ENCODE measurements at places on chromosomes 13 and 19.

GRCh38 chr13:34243403-34243802, 425.5 kb downstream of the RFC3 start:
- no peak for DNase-seq

DNA sequence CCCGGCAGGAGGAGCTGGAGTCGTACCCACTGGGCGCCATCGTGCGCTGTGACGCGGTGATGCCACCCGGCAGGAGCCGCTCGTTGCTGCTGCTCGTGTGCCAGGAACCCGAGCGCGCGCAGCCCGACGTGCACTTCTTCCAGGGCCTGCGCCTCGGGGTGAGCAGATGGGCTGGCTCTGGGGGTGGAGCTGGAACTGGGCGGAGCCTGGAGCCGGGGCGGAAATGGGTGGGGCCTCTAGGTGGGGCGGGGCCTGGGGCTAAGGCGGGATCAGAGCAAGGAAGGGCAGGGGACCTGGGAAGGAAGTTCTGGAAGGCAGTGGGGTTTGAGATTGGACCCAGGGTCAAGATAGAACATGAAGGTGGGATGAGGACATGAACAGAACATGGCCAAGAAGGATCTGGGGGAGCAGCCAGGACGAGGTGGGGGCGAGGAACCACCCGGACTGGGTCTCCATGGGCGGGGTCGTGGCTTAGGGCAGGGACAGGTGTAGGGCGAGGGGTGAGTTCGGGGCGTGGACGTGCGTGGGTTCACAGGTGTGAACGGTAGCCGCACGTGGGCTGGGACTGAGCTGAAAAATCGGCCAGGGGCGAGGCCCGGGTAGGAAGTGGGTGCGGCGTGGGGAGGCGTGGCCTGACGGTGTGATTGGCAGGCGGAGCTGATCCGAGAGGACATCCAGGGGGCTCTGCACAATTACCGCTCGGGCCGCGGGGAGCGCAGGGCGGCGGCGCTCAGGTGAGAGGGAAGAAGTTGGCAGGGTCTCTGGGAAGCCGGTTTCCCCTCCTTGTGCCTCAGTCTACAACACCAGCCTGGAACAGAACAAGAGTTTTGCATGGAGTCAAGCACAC, 4.7 kb downstream of the EPS8L1 start:
- peak; percentile 70 for DNase-seq

- DNase-seq, result no peak
Observed at GRCh38 chr19:12055784-12056183, 3.0 kb upstream of the ZNF878 start.

- no peak for DNase-seq
Observed at GRCh38 chr13:94827566-94827965, 115.2 kb upstream of the SOX21 start.

DNA sequence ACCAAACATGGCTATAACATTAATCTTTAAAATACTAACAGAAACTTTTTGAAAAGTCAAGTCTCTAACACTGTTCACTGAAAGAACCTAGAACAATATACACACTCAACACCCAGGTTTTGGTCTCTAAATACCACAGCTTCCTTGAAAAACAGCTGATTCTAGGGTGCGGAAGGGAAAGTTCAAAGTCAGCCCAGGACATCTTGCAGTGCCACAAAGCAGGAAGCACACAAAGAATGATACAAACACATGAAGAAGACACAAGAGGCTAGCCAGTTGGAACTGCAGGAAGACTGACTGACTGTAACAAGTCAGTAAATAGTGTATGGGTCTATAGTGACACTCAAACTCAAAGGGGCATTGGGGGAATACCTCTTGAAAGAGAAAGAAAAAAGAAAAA, 4.6 kb downstream of the DEDD2 start:
- DNase-seq, result no peak

DNA sequence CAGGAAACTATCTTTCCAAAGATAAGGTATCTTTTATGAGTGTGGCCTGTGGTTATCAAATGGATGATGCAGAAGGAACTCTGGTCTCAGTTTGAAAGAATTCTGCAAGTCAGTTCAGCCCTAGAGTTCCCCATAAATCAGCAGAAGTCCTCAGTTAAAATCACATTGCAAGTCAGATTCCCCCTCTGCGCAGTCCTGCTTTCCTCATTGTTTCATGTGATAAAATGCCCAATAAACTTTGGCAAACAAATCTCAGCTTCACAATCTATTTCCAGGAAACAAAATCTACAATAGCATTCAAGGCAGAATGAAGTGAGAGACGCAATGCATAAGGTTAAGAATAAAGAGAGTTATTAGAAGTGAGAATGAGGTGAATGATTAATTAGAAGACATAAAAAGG, 216.3 kb upstream of the KLHL1 start:
- DNase-seq, result no peak

GRCh38 chr19:33199441-33200265, 5.5 kb downstream of the LRP3 start:
- DNase-seq, result no peak

- DNase-seq, result no peak
Observed at GRCh38 chr19:16473875-16474392, 2.2 kb upstream of the EPS15L1 start.

DNA sequence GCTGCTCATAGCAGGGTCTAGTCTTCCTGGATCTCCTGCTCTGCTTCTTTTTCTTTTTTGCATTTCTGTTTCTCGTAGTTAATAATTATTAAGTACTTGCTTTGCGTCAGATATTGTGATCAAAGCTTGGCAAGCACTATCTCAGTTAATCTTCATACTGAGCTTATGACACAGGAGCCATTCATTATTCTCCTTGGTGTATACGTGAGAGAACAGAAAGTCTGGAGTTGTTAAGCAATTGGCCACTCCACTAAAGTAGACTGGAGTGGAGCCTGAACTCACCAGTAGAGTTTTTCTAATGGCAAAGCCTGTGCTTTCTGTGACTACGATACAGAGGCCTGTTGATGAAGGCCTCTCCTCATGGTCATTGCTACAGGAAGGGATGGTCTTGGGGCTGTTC, 285.9 kb downstream of the RFC3 start:
- DNase-seq, result no peak

GRCh38 chr13:50421473-50422130, 406.4 kb downstream of the KCNRG start:
- DNase-seq, result no peak

DNA sequence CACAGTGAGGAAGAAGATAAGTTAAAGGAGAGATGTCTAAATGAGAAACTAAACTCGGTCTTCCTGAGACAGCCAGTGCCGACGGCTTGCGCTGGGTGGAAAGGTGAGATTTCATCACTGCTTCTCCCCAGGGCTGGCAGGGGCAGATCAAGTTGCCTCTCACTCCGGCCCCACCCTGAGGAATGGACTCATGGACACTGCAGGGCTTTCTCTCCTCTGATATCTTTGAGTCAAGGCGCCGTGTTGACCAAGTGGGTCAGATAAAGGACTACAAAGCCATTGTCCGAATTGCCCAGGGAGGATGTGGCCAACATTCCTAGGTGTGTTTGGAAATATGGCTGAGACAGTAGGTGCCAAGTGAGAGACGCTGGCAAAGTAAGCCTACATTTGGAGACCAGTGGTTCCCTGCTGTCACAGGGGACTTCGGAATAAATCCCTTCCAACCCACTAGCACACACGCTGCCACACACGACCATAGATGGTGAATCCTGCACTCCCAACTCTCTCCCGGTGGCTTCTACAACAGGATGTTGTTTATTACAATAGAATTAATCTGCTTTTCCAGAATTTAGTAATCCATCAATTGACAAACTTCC, 156.5 kb upstream of the TSC22D1 start:
- DNase-seq, result no peak

DNA sequence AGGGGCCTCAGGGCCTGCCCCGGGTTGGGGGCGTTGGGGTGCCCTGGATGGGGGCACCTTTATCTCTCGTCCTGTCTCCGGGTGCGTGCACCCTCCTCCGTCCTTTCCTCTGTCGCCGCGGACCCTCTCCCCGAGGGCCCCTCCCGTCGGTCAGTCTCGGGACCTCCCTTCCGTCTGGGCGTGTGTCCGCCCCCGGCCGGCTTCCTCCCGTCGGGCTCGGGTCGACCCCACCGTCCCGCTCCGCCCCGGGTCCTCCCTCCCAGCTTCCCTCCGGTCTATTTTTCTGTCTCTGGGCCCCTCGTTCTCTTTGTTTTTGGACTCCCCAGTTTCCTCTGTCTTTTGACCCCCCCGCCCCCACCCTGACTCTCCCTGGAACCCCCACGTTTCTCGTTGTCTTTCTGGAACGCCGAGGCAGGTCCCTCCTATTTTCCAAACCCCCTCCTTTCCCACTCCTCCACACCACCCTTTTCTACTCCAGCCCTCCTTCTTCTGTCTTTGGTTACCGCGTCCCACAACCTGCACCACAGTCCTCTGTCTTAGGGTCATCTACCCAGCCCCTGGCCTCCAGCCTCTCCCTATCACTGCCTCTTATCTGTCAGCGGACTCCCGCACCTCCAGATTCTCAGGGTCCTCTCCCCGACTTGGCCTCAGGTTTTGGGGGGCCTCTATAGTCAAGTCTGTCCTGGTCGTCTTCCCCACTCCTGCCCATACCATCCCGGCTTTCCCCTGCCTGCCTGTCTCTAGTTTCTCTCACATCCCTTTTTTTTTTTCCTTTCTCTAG, 757 bp downstream of the EGLN2 start:
- DNase-seq, result no peak

DNA sequence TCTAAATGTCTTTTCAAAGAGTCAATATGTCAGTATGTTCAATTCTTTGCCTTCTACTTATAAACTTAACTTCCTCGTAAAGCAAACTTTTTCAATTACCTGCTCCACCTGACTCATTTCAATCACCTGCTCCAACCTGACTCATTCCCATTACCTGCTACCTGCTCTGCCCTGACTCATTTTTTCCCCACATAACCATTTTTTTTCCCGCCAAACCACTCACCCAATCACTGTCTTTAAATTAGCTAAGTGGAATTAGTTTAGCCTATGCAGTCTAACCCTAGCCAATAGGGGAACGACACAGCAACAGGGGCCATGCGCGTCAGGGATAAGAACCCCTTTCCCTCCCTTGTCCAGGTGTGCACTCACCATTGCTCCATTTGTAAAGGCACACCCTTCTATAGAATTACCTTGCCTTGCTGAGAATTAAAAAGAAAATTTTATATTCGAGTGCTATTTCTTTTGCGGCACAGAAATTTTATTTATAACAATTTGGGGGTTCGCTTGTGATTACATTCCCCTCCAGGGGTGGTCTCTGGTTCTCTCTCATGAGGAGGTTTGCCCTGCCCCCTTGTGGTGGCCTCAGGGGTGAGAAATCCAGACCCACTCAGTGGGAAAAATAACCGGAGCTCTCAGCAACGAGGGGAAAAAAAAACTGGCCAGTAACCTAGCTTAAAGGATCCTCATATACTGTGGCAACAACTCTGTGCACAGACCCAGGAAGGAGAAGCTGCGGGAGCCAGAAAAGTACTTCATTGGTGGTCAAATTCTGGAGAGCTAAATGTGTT, 193.1 kb downstream of the ZNF486 start:
- no peak for DNase-seq

- DNase-seq, result peak; percentile 90
Observed at GRCh38 chr19:52922841-52923777, at the start of gene ZNF888. Gene ZNF888, minus strand, starts transcription at chr19:52923428. Its CDS starts 5,555 bp downstream, at chr19:52917873.

DNA sequence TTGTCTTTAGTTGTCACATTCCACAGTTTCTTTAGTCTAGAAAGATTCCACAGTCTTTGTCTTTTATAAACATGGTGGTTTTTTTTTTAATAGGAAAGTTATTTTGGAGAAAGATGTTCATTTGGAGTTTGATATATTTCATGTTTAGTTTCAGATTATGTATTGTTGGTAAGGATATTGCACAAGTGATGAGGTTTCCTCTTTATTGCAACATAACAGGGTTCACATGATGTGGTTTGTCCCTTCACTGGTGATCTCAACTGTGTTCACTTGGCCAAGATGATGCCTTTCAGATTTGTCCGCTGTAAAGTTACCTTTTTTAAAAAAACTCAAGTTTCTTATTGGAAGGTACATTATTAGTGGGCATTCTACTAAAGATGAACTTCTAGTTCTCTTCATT, 3.2 kb downstream of the ZNF230 start:
- DNase-seq, result no peak

- DNase-seq, result no peak
Observed at GRCh38 chr19:10612499-10613119, 12.7 kb upstream of the SLC44A2 start.

DNA sequence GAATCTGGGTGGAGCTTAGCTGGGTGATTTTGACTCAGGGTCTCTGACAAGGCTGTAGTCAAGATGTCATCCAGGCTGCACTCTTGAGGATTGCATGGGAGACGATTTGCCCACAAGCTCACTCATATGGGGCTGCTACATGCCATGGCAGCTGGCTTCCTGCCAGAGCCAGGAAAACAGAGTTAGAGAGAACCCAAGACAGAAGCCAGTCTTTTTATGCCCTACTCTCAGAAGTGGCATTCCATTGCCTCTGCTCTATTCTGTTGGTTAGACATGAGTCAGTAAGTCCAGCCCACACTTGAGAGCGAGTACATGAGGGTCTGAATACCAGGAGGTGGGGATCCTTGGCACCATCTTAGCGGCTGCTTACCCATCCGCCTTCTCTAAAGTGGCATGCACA, 9.5 kb downstream of the POLR1D start:
- DNase-seq, result no peak

GRCh38 chr13:79108914-79109643, 297.0 kb downstream of the RBM26 start:
- no peak for DNase-seq

DNA sequence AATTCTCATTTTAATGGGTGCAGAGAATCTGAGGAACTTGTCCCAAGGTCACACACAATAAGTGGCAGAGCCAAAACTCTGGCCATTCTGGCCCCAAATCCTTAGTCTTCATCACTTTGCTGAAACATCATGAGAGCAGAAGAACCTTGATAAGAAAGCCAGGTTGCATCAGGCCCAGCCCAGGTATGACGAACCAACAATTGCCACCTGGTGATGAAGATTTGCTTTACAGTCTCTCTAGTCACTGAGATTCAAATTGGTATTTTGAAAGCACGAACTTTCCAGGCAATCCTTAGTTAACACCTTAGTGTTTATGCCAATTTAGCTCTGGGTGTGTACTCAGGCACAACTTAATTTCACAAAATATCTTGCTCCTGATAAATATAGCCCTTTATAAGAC, 502.7 kb upstream of the HTR2A start:
- DNase-seq, result no peak

DNA sequence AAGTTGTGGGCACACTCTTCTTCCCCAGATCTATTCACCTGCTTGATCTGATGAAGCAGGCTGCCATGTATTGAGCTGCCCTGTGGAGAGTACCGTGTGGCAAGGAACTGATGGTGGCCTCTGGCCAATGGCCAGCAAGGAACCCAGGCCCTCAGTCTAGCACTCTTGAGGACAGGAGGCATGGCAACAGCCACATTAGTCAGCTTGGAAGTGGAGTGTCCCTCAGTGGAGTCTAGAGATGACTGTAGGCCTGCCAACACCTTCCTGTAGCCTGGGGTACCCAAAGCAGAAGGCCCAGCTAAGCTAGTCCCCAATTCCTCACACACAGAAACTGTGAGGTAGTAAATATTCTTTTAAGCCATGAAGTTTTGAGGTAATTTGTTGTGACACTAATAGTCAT, 412.5 kb downstream of the DACH1 start:
- no peak for DNase-seq
